T-cell (primary cell): ENCODE measurements at places on chromosomes 2 and 18.
A peak's percentile ranks its signal among the peaks of the same experiment; 100 is the strongest.

DNA sequence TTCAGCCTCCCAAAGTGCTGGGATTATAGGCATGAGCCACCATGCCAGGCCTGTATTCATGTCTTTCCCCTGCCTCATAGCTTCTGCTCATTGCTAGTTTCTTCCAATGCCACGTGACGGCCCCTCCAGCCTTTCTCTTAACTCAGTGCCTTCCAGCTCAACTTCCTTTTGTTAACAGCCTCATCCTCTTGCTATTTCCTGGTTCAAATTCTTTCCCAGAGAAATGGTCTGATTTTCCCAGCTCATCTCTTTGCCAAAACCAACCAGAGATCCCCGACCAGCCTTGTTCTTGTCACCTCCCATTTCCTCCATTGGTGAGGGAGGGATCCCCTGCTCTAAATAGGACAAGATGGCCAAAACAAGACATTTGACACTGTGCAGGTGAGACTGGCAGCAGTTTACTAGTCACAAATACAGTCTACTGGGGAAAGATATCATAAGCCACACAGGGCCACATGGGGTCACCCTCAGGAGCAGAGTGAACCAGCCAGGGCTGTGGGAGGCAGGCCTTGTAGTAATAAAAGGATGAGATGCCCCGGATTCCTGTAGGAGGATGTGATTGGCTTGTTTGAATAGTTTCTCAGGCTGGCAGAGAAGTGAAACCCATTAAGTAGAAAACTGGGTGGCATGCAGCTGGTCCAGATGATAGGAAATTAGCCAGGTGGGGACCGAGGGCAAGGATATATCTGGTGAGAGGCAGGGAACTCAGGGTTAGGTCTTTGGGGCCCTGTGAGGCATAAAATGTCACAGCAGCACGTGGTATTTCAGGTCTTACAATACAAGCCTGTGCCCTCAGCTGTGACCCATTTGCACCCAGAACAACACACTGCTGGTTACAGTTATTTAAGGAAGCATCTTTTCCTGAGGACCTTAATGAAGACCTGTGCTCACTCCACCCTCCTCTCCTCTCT lies 6.4 kb downstream of the CD207 start:
- no peak for DNase-seq

GRCh38 chr2:48452108-48452507 lies 77.8 kb upstream of the STON1 start:
- no peak for DNase-seq

- no peak for DNase-seq
Observed at GRCh38 chr18:37042381-37042780, 213.5 kb downstream of the KIAA1328 start.

DNA sequence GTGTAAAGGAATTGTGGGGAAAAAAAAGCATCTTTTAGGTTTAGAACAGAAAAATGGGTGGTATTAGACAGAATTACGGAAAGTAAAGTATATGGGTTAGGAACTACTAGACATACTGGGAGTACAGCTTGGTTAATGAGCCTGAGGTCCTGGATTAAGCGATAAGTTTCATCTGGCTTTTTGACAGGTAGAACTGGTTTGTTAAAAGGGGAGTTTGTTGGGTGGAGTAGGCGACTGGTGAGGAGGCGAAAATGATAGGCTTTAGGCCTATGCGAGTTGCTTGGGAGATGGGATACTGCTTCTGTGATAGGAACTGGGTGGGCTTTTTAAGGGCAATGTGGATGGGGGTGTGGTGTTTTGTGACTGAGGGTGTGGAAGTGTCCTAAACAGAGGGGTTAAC lies 56.5 kb downstream of the KYNU start:
- no peak for DNase-seq

- DNase-seq = no peak
Observed at GRCh38 chr18:22546905-22547570, 129.3 kb upstream of the CTAGE1 start.

GRCh38 chr2:114056294-114057143 lies 166.6 kb downstream of the ACTR3 start:
- DNase-seq = no peak

DNA sequence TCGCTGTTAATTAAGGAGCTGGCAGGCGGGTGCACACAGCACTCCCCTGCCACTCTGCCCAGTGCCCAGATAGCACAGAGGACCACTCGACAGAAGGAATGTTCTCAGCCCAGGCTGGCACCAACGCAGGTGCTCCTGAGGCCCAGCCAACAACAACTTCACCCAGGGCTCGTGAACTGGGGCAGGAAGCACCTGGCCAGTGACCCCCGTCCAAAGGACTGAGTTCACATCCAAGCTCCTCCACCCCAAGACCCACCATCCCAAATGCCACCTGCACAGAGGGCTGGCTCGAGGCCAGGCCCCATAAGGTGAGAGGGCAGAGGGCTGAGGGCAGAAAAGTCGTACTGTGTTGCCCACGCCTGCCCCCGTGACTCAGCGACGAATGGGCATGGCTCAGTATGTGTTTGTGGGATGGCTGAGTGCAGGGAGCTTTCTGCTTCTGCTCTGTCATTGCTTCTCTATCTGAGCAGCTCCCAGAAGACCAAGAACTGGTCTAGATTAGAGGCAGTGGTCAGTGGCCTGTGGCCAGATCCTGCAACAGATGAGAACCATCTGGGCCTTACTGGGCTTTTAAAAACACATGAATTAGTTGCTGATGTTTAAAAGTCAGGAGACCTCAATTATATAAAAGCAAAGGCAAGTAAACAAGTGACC lies 68.4 kb downstream of the POLR1A start:
- peak; percentile 36 for DNase-seq

GRCh38 chr18:45774065-45774521 lies 50.1 kb downstream of the SLC14A1 start:
- no peak for DNase-seq

- DNase-seq = no peak
Observed at GRCh38 chr2:172997031-172997430, 78.6 kb upstream of the MAP3K20 start.

DNA sequence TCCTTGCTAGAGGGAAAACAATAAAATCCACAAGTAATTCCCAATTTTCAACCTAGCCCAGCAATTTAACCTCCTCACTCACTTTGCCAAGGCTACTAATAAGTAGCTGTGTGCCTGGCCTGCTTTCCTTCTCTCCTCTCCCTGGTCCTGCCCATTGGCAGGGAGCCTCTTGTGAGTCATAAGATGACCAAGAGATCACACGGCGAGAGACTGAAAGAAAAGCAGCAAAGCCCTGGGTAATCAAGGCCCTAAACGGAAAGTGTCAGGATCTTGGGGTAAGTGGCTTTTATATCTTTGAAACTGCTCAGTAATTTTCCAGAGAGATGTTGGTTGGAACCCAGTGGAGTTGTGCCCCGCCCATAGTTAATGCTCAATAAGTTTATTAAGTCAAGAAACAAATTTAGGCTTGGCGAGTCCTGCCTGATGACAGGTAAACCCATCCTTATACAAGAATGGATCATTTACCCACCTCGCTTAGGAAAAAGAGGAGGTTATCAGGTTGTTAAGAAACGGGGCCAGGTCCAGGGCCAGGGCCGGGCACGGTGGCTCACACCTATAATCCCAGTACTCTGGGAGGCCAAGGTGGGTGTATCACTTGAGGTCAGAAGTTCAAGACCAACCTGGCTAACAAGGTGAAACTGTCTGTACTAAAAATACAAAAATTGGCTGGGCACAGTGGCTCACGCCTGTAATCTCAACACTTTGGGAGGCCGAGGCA lies 10.0 kb upstream of the ADAM17 start:
- no peak for DNase-seq

- no peak for DNase-seq
Observed at GRCh38 chr2:126785862-126786261, 112.8 kb upstream of the TEX51 start.

- DNase-seq = no peak
Observed at GRCh38 chr2:60472041-60472440, 81.4 kb downstream of the BCL11A start.

DNA sequence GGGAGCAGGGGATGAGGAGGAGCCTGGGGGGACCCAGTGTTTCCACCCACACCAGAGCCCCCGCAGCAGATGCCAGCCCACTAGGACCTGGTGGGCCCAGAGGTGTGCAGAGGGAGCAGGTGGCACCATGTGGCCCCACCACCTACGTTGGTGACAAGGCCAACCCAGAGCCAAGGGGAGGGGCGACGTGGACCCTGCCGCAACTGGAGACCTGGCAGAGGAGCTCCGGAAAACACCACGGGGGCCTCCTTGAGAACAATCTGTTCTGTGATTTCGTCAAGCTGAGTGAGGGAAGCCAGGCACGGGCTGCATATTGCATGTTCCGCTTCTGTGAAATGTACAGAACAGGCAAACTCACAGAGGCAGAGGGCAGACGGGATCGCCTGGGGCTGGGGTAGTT lies 49.1 kb upstream of the GPC1 start:
- no peak for DNase-seq

DNA sequence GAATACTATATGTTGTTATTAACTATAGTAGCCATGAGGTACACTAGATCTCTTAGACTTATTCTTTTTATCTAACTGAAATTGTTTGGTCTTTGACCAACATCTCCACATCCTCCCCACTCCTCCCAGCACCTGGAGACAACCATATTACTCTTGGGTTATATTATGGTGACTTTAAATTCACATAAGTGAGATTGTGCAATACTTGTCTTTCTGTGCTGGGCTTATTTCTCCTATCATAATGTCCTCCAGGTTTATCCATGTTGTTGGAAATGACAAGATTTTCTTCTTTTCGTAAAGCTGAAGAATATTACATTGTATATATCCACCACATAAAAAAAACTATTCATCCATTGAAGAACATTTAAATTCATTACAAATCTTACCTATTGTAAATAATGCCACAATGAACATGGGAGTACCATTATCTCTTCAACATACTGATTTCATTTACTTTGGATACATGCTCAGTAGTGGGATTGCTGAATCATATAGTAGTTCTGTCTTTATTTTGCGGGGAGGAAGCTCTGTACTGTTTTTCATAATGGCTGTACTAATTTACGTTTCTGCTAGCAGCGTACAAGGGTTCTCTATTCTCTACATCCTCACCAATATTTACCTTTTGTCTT lies 159.2 kb upstream of the SCN7A start:
- no peak for DNase-seq

GRCh38 chr2:203347375-203347774 lies 19.2 kb downstream of the ABI2 start:
- no peak for DNase-seq

DNA sequence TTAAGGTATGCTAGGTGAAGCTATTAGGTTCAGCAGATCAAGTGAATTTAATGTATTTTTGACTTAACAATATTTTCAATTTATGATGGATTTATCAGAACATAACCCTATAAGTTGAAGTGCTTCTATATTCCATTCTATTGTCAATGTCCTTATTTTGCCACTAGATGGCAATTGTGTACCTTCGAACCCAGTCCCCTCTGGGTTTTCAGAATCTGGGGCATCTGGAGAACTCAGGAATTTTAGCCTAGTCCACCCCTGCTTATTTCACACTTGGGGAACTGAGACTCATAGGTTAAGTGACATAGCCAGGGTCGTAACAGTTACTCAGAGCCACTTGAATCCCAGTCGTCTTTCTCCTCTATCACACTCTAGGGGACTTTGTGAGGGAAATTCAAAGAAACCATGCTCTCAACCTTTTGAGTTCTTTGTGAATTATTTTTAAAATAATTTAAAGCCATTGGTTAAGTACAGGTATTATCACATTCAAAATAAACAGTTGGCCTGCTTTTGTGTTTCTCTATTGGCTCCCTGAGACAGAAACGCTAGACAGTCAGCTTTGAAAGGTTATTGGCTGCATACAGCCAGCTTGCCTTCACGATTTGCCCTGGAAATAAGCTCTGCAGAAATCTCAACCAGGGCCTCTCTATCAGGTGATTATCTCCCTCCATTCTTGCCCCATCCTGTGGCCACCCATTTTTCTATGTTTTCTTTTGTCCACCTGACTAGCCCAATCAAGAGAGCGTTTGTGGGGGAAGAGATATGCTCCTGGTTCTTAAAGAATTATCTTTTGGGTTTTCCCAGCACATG lies 145.0 kb downstream of the TTC27 start:
- DNase-seq = no peak

DNA sequence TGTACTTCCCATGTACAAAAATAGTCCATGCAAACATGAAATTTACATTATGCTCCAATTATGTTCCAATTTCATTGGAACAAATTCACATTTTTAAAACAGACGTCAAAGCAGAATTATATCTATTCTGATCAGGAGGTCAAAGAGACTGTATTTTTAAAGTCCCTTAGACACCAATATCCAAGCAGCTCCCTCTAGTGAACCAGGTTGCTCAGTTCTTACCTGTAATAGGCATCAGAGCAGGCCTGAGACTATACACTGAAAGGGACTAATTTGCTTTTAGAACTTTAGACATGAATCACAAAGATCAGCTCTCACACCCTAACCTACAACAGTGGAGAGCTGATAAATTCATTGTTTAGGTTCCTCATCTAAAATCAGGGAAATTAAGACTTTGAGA lies 273.9 kb downstream of the MBD2 start:
- no peak for DNase-seq
